ENCODE measurements at places on chromosomes 5 and 9. TPM values are rescaled to one million over a fixed set of nuclear protein-coding genes. Genes with fewer than 3 reads are reported as not detected.

GRCh38 chr5:64149268-64149667 lies 16.4 kb upstream of the RNF180 start:
- no peak for DNase-seq
- peaks cover 6% of the 10 kb centered on the region for H3K4me1 ChIP-seq
- no peak overlapping the region for H3K4me3 ChIP-seq
- H3K36me3 ChIP-seq: no peaks in the 10 kb centered on the region

DNA sequence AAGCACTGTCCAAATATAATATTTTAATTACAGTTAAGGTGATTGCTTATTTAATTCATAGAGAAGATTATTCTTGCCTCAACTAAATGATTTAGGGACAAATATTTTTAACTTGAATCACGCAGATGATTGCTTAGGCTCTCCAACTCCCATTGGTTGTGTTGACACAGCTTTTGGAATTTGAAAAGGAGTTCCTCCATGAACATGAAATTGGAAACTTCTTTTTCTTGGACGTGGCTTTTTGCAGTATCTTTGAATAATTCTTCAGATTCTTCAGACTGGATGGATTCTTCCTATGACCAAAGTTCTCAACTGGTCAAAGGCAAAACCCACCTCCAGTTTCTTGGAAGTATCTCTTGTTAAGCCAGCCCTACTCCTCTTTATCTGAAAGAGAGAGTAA lies 456.4 kb upstream of the KLF4 start:
- no peak overlapping the region for H3K27ac ChIP-seq
- no peak for DNase-seq
- H3K4me1 ChIP-seq: no peaks in the 10 kb centered on the region
- H3K4me3 ChIP-seq: no peak overlapping the region

GRCh38 chr5:97877588-97877987 lies 694.5 kb upstream of the RIOK2 start:
- no peaks in the 10 kb centered on the region for H3K36me3 ChIP-seq
- H3K27ac ChIP-seq: no peak overlapping the region

The TRAF1 gene
- 0.88 TPM for total RNA-seq

The DDX4 gene
- not detected for total RNA-seq
